ENCODE measurements at places on chromosomes 13 and 19.

- no peak for DNase-seq
These were observed 30.1 kb downstream of the LIG4 start for GRCh38 chr13:108185223-108185622.

GRCh38 chr19:49801401-49801888 is 11.6 kb downstream of the FUZ start:
- no peak for DNase-seq

DNA sequence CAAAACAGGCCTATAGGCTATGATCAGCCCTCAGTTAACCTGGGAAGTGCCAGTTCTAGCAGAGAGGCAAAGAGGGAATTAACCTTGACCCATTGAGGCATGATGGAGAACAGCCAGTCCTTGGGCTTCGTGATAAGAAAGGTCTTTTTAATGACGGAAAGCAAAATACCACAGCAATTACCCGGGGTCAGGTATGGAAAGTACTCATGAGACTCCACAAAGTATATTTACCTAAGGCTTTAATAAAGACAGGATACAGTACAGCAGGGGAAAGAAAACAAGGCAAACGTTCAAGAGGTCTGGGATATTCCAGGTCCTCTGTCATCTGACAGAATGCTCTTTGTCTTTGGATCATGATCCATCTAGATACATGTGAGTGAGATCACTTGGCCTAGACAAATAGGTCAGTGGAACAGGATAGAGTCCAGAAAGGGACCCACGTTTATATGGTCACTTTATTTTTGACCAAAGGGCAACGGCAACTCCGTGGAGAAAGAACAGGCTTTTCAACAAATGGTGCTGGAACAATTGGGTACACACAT is 52.2 kb downstream of the WDFY2 start:
- no peak for DNase-seq

GRCh38 chr19:41249707-41250423 is 14.3 kb upstream of the HNRNPUL1 start:
- DNase-seq = no peak

- no peak for DNase-seq
These were observed 7.3 kb downstream of the GPR183 start for GRCh38 chr13:99299920-99300341.

DNA sequence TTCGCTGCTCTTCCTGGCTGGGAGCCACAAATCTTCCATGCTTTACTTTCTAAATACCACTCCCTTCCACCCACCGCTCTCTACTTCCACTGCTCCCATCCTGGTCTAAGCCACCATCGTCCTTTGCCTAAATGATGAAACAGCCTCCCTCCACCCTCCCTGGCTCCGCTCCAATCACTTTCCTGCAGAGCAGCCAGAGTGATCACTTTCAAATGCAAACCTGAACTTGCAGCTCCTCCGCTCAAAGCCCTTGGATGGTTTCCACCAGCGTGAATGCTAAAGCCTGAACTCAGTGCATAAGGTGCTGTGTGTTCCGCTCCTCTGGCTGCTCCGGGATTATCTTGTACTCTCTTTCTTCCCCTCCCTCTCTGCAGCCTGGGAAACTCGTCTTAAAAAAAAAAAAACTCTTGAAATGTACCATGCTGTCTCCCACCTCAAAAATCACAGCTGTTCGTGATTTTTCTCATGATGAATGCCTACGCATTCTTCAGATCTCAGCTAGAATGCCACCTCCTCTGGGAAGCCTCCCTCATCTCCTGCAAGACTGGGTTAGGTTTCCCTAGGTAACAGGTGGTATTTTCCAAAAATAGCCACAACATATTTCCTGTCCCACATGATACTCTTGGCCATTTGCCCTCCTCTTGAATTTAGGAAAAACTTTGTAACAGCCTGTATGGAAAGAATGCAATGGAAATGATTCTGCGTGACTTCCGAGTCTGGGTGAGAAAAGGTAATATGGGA is 3.7 kb upstream of the SIN3B start:
- DNase-seq = no peak

- DNase-seq = no peak
These were observed 309.8 kb downstream of the COG6 start for GRCh38 chr13:39965309-39965708.

DNA sequence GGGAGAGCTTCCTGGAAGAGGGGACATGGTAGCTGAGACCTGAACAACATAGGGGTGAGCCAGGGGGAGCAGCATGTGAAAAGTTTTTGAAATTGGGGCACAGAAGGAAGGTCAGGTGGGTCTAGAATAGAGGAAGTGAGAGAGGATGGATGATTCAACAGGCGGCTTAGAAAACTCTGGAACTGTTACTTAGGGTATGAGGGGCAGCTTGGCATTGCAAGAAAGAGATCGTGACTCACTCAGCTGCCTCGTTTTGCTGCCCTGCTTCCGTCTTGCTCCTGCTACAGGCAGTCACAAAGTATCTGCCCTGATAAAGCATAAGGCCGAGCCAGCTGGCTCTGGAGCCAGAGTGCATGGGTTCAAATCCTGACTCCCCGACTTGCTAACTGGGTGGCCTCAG is 1.3 kb upstream of the CEACAM20 start:
- DNase-seq = no peak

DNA sequence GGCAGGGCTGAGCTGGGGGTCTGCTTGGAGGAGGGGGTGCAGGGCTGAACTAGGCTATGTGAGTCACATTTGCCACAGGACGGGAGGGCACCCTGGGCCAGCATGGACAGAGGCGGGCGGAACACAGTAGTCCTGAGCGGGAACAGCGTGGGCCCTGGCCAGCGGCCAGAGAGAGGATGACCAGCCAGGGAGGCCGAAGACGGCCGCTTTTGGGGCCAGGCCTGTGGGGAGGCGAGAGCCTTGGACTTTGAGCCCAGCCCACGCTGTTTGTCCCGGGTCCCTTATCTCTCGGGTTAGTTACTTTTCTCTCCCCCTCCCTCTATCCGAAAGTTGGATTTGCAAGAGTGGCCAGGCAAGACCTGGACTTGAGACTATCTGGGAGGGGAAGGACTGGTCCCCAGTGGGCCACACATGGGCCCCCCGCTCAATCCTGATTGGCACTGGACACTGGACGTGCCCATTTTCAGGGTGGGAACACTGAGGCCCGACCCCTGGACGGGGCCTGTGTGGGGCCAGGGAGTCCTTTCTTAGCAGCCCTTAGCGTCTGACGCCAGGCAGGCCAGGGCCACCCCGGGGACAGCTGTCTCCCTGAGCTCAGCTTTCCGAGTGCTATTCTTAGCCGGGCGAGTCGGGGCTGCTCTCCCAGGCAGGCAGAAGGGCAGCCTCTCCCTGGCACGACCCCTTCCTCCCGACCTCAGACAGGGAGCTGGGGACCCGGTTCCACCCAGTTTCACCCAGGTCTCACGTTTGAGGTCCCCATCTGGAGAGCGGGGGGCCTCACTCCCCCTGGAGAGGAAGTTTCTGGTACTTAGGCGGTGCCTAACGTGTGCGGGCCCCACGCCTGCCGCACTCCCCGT is 833 bp downstream of the GAMT start:
- DNase-seq = no peak

- DNase-seq = no peak
These were observed 181.3 kb downstream of the PCDH9 start for GRCh38 chr13:67048821-67049150.

DNA sequence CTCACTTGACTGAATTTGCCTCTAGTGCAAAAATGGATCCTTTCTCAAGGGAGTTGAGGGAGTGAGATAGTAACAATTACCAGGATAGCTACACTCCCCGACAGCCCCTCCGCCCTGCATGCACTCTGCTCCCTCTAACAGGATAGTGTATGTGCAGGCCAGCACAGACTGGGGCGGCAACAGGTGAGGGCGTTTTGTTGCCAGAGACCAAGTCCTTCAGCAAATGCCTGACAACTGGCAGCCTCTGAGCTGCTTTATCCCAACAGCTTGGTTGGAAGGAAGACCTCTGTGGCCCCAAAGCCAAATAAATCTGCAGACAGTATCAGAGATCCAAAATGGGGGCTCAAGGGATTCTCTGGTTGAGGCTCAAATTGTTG is 86.6 kb downstream of the SLC7A1 start:
- no peak for DNase-seq

DNA sequence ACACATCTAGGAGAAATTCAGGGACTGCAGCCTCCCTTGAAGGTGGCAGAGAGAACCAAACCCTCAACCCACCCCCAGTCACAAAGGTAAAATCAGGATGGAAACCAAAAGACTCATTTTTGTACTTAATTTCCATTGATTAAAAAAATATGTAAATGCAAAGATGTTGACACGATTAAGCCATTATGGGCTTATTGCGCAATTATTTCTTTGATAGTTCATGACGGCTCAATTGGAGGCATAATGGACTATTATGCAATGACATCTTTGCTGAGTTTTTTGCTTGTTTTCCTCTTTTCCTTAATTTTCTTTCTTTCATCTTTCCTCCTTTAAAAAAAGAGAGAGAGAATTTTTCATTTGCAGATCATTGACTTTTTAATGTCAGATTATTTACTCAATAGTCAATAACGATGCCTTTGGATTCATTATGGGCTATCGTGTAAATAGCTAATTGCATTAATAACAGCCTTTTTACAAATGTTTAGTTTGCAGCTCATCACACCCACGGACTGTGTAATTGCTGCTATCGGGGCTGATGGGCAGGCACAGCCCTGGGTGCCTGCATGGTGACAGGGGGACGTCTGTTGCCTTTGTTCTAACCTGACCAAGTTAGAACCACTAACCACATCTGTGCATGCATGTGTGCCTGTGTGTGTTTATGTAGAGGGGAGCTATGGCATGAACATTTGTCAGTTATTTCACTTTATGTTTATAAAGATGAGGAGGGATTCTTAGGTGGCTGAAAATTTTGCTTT is 482.4 kb upstream of the TSHZ3 start:
- no peak for DNase-seq

DNA sequence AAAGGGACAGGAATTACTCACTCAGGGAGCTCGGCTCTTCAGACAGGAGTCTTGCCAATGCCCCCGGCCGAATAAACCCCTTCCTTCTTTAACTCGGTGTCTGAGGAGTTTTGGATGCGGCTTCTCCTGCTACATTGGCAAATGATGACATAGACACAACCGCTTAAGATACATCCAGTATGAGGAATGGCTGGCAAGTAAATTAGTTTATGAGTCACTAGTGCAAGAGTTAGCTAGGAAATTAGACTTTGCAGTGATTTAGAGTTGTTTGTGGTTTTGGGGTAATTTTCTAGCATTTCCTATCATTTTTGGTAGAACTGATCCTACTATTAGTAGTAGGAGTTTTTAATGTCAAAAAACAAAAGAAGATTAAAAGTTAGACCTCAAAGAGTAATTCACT is 166.2 kb downstream of the SLITRK1 start:
- no peak for DNase-seq

DNA sequence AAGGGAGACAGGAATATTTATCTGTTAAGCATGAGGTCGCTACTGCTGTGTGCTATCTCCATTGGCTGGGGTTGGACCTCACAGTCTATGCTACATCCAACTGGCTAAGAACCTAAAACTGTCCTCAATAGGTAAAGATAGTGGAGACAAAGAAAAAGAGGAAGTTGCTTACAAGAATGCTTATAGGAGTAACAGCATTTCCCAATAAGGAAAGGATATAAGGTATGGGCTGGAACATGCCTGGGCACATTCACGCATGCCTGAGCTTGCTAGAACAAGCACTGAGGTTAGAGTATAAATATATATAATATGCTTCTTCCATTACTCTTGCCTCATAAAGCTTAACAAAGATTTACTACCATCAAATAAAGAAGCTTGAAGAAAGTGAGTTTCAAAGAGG is 47.9 kb upstream of the CEACAM21 start:
- DNase-seq = no peak

DNA sequence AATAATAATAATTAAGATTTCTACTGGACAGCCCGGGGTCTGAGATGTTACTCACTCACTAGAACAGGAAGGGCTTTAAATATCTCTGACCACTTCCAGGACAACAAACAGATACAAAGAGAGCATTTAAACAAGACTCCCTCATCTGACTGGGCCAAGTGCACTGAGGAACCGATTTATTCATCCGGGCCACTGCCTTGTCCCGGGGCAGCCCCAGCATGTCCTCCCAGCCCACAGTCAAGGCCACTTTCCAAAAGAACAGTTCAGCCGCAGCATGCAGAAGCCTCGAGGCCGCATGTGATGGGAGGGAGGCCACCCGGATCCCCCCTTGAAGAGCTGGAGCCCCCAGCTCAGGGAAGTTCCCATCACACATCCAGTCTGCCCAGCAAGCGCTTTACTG is 30.5 kb downstream of the MLLT1 start:
- DNase-seq = no peak

- DNase-seq = peak; percentile 59
These were observed 9.0 kb upstream of the LTBP4 start for GRCh38 chr19:40592170-40592569.

GRCh38 chr13:109602356-109602755 is 184.0 kb downstream of the IRS2 start:
- DNase-seq = no peak

DNA sequence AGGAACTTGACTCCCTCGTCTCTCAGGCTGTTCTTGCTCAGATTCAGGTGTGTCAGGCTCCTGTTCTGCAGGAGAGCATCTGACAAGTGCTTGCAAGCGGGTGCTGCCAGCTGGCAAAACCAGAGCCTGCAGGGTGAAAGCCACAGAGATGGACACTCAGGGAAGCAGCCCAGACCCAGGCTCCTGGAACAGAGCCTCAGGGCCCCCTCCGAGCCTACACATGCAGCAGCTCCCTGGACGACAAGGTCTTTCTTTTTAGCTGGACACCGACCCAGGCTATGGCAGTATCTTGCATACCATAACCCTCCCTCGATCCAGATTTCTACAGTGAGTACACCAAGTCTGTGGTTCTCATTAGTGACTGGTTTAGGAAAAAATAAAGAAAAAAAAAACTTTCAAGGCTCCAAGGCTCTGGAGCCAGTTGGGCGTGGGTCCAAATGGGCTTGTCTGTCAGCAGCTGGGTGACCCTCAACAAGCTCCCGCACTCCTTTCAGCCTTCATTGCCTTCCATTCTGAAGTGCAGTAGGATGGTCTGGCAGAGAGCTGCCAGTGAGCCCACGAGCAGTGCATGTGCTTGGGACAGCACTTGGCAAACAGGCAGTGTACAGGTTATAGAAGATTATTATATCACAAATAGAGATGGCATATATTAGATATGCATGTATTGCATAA is 29.9 kb downstream of the NLRP13 start:
- DNase-seq = no peak

- DNase-seq = no peak
These were observed at the start of gene CYP2F1 for GRCh38 chr19:41114132-41114531. TSS of gene CYP2F1 (plus strand) at chr19:41114432. CDS start at chr19:41116189, 1,757 bp downstream.

- DNase-seq = no peak
These were observed 17.4 kb downstream of the CPB2 start for GRCh38 chr13:46087481-46087880.

GRCh38 chr13:99982731-99983498 is 1.3 kb downstream of the ZIC2 start:
- DNase-seq = no peak

GRCh38 chr13:95195146-95195545 is 106.1 kb downstream of the ABCC4 start:
- DNase-seq = no peak
